T-cell (primary cell): ENCODE measurements at places on chromosomes 3 and 15. TPM values are rescaled to one million over a fixed set of nuclear protein-coding genes. Genes with fewer than 3 reads are reported as not detected.
A peak's percentile ranks its signal among the peaks of the same experiment; 100 is the strongest.

DNA sequence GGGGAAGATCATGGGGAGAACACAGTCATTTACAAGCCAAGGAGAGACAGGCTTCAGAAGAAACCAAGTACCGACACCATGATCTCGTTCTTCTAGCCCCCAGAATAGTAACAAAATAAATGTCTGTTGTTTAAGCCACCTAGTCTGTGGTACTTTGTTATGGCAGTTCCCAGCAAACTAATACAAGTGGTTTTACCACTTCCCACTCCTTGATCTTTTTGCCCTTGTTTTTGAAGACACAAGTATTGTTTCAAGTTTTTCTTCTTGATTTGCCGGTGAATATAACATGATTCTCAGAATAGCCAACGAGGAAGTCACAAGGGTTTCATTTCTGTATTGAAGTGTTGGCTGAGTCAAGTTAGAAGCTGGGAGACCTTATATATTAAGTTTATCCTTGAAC is 220.3 kb downstream of the SOX2 start:
- no peaks in the 10 kb centered on the region for H3K36me3 ChIP-seq
- H3K4me3 ChIP-seq, result no peak overlapping the region
- no peak overlapping the region for H3K27ac ChIP-seq
- H3K4me1 ChIP-seq, result no peaks in the 10 kb centered on the region
- DNase-seq, result no peak
- no peaks in the 10 kb centered on the region for H3K27me3 ChIP-seq

- no peak overlapping the region for H3K27ac ChIP-seq
- no peak for DNase-seq
- no peaks in the 10 kb centered on the region for H3K27me3 ChIP-seq
- H3K4me1 ChIP-seq, result no peaks in the 10 kb centered on the region
Measured at GRCh38 chr3:179093807-179094206, 22.2 kb upstream of the ZMAT3 start.

The GOLGA8T gene
- total RNA-seq, result 0.82 TPM

GRCh38 chr3:195063581-195064193 is 207.3 kb downstream of the XXYLT1 start:
- no peaks in the 10 kb centered on the region for H3K4me1 ChIP-seq
- peaks cover 30% of the 10 kb centered on the region for H3K27me3 ChIP-seq
- DNase-seq, result no peak
- no peak overlapping the region for H3K27ac ChIP-seq
- no peak overlapping the region for H3K4me3 ChIP-seq

The MST1 gene
- 16.1 TPM for total RNA-seq

DNA sequence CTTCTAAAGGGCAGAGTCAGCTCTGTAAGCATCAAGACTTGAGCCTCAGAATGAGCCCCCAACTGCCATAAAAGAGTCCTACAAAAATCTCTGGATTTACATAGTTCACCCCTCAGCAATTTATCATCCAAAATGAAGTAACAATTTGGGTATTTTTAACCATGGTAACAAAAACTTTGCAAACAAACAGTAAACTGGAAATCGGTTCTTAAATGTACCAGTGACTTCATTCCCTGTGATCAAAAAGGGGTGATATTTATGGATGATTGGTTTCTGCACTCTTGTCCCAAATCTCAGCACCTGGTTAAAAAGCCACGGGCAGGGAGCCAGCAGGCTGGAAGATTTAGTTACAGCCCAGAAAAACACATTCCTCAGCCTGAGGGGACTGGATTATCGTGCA is 73.6 kb downstream of the TFG start:
- H3K27ac ChIP-seq, result no peak overlapping the region
- DNase-seq, result no peak
- no peak overlapping the region for H3K4me3 ChIP-seq
- H3K36me3 ChIP-seq, result no peaks in the 10 kb centered on the region

DNA sequence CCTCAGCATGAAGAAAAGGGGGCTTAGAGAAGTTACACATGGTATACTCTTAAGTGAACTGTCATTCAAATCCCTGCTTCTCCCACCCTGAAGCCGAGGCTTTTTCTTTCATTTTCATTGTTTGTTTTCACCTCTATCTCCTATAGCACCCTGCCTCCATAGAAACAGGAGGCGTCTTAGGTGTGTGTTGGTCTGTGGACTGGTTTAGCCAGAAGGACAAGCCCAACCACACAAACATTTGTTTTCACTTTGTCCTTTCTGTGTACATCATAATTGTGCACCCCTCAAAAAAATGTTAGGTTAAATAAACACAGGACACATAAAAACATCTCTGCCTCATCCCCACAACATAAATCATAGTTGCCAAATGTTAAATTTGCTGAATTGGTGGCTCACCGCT is 73.3 kb upstream of the UBE2E2 start:
- H3K27ac ChIP-seq, result no peak overlapping the region
- H3K4me3 ChIP-seq, result no peak overlapping the region
- no peaks in the 10 kb centered on the region for H3K27me3 ChIP-seq

DNA sequence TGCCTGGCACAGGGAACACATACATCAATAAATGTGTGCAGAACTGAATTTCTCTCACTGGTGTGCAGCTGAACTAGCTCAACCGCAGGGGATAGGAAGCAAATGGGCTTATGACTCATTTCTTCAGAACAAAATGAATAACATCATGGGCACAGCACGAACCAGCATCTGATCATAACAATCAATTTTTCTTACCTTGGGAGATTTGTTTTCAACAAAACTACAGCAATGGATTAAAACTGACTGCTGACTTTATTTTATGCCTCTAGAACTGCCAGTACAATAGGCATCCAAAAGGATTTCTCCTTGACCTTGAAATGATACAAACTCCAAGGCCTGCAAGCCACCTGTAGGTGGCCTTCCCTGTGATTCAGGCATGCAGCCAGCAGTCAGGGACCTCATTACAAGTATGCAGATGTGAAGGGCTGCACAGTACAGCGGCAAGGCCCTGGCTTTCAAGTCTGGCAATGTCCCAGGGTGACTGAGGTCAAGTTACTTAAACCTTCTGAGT is 26.1 kb downstream of the TAMM41 start:
- H3K27ac ChIP-seq, result no peak overlapping the region
- H3K4me3 ChIP-seq, result no peak overlapping the region
- H3K27me3 ChIP-seq, result no peaks in the 10 kb centered on the region

The PRSS50 gene
- total RNA-seq, result not detected

GRCh38 chr3:13013566-13013965 is 59.7 kb downstream of the IQSEC1 start:
- H3K4me1 ChIP-seq, result peaks cover 98% of the 10 kb centered on the region
- peak overlapping the region; percentile 100 for H3K27ac ChIP-seq
- no peak for DNase-seq
- peak overlapping the region; percentile 88 for H3K4me3 ChIP-seq
- H3K27me3 ChIP-seq, result no peaks in the 10 kb centered on the region

The SLC9C1 gene
- not detected for total RNA-seq

The NTRK3 gene
- not detected for total RNA-seq

The GADL1 gene
- not detected for total RNA-seq

GRCh38 chr3:9041626-9042025 is 78.4 kb upstream of the RAD18 start:
- H3K4me3 ChIP-seq, result no peak overlapping the region
- no peaks in the 10 kb centered on the region for H3K27me3 ChIP-seq
- H3K27ac ChIP-seq, result no peak overlapping the region
- DNase-seq, result no peak
- H3K4me1 ChIP-seq, result no peaks in the 10 kb centered on the region
- H3K36me3 ChIP-seq, result no peaks in the 10 kb centered on the region

DNA sequence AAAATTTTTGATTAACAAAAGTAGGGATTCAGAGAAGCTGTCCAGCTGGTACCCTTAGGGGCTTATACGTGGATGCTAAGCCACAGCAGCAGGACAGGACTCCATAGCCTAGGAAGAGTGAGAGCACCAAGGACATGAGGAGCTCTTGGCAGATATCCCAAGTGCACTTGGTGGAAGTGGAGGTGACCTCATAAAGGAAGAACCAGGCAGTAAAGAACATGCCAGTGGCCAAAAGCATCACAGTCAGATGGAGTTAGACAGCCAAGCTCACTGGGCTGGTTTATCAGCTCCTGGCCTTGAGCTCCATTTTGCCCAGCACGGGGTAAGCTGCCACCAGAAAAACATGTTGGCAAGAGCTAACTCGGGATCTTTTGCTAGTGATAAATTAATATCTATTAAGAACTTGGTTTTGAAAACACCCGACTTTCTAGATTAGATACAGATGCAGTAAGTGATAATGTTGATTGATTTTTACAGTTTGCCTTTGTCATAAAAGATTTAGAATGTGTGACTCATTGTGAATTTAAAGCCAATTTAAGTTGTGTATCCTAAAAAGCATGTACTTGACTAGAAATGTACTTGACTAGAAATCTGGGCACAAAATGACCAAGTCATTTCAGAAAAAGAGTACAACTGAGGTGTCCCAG is 108.0 kb downstream of the CMSS1 start:
- H3K36me3 ChIP-seq, result no peaks in the 10 kb centered on the region
- H3K4me3 ChIP-seq, result no peak overlapping the region
- H3K27me3 ChIP-seq, result no peaks in the 10 kb centered on the region
- no peak overlapping the region for H3K27ac ChIP-seq
- H3K4me1 ChIP-seq, result no peaks in the 10 kb centered on the region

DNA sequence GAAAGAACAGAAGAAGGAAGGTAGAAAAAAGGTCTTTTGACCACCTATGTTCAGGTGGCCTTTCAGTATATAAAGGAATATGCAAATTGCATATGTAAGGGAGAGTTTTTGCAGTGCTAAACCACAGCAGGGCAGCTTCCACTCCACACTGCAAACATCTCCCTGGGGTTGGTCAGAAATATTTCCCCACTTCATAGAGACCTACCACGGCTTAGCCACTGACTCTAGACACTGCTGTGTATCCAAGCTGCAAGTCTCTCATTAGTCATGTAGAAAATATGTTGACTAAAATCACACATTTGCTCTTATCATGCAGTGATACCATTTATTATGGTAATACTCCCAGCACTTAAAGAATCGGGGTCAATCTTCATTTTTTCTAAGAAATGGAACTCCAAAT is 214.9 kb upstream of the NR2F2 start:
- no peak overlapping the region for H3K27ac ChIP-seq
- no peaks in the 10 kb centered on the region for H3K4me1 ChIP-seq
- H3K27me3 ChIP-seq, result no peaks in the 10 kb centered on the region
- no peak overlapping the region for H3K4me3 ChIP-seq
- no peaks in the 10 kb centered on the region for H3K36me3 ChIP-seq

- no peaks in the 10 kb centered on the region for H3K36me3 ChIP-seq
- no peak for DNase-seq
- H3K4me1 ChIP-seq, result no peaks in the 10 kb centered on the region
- H3K4me3 ChIP-seq, result no peak overlapping the region
- H3K27ac ChIP-seq, result no peak overlapping the region
Measured at GRCh38 chr3:118501152-118501551, 533.5 kb downstream of the IGSF11 start.

The NGRN gene
- 46.1 TPM for total RNA-seq

The TIGIT gene
- total RNA-seq, result 40.8 TPM

DNA sequence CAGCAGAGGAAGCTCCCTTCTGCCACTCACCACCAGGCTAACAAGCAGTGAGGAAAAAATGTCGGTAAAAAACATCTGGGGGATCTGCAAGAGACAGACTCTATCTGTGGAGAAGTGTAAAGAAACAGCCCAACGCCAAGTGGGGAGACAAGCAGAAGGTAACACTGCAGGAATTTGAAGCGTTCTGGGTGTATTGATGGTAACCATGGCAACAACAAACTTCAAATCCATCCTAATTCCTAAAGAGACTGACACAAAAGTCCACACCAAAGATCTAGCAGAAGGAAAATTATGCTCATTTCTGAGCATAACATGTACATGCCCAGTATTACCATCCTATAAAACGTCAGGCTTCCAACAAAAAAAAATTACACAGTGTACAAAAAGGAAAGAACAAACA is 449.3 kb downstream of the GABRB3 start:
- H3K27ac ChIP-seq, result no peak overlapping the region
- no peaks in the 10 kb centered on the region for H3K27me3 ChIP-seq
- no peaks in the 10 kb centered on the region for H3K4me1 ChIP-seq

The GOLGA6L9 gene
- 4.0 TPM for total RNA-seq

DNA sequence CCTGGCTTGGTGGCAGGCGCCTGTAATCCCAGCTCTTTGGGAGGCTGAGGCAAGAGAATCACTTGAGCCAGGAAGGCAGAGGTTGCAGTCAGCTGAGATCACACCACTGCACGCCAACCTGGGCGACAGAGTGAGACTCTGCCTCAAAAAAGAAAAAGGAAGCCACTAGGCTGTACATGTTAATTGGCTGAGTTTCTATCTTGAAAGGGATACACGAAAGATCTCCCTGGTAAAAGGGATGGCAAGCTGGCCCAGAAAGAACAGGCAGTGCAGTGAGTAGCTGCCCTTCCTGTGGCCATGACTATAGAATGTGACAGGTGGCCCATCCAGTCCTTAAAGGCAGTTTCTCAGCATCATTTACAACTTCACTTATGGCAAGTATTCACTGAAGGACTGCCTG is 12.3 kb downstream of the LRIG1 start:
- H3K27ac ChIP-seq, result no peak overlapping the region
- no peak overlapping the region for H3K4me3 ChIP-seq
- no peaks in the 10 kb centered on the region for H3K27me3 ChIP-seq
- no peak for DNase-seq
- no peaks in the 10 kb centered on the region for H3K36me3 ChIP-seq

The POLG gene
- 171 TPM for total RNA-seq

- no peak overlapping the region for H3K27ac ChIP-seq
- no peak for DNase-seq
- no peaks in the 10 kb centered on the region for H3K4me1 ChIP-seq
Measured at GRCh38 chr3:144791034-144791433, 819.4 kb downstream of the DIPK2A start.

DNA sequence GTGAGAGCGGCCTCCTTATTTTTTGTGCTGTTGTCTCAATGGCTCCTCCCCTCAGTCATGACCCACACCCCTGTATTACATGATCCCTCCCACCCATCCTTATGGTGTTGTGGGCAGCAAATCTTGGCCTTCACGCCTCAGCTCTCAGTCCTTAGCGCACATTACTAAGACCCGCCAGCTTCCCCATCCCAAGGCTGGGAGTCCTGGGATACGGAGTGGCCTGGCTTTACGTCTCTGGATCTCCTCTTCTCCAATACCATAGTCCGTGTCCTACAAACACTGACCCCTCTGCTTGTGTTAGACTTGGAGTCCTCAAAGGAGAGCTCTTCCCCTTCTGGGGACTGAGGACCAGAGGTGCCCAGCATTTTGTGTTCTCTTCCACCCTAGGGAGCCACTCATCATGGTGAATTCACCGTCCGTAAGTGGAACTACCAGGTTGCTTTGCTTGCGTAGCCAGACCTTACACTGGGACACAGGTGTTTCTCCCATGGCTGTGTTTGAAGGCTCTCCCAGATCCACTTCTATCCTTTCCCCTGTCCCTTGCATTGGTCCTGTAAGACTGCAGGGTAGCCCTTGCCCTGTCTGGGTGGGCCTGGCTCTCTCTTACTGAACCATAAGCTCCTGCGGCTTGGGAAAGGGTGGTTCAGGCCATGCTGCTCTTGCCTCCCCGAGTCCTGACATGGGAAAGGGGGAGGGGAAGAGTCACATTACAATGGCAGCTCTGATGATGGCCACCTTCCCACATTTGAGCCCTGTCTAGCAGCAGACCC is 13.6 kb downstream of the GRM2 start:
- H3K27me3 ChIP-seq, result no peaks in the 10 kb centered on the region
- no peak overlapping the region for H3K27ac ChIP-seq
- peaks cover 33% of the 10 kb centered on the region for H3K4me1 ChIP-seq
- H3K36me3 ChIP-seq, result no peaks in the 10 kb centered on the region
- no peak for DNase-seq
- H3K4me3 ChIP-seq, result no peak overlapping the region

GRCh38 chr3:164155400-164155799 is 922.9 kb downstream of the SI start:
- H3K36me3 ChIP-seq, result no peaks in the 10 kb centered on the region
- H3K27ac ChIP-seq, result no peak overlapping the region
- H3K27me3 ChIP-seq, result no peaks in the 10 kb centered on the region

The TMEM212 gene
- total RNA-seq, result not detected

The PSTPIP1 gene
- total RNA-seq, result 180 TPM

- H3K4me3 ChIP-seq, result peak overlapping the region; percentile 90
- no peaks in the 10 kb centered on the region for H3K27me3 ChIP-seq
- no peaks in the 10 kb centered on the region for H3K36me3 ChIP-seq
- peak overlapping the region; percentile 85 for H3K27ac ChIP-seq
- peak; percentile 80 for DNase-seq
Measured at GRCh38 chr3:179149406-179149867, 1.3 kb downstream of the PIK3CA start.
